ENCODE measurements at places on chromosomes 4 and X.
A peak's percentile ranks its signal among the peaks of the same experiment; 100 is the strongest.

DNA sequence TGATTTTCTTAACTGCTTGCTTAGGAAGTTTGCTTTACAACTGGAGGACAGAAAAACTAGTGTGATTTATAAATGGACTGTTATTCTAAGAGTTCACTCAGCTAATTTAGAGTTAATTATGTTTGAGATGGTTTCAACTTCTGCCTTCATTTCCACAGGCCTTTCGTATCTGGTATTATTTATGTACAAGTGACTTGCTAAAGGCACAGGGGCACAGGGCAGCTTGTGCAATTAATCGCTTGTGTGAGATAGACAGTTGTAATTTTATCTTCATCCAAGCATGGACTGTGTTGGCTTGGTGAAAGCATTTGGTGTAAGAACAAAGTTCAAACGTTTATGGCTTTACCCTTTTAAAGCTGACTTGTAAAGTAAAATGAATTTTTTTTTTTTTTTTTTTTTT is 38.3 kb downstream of the GPAT3 start:
- no peak for DNase-seq

DNA sequence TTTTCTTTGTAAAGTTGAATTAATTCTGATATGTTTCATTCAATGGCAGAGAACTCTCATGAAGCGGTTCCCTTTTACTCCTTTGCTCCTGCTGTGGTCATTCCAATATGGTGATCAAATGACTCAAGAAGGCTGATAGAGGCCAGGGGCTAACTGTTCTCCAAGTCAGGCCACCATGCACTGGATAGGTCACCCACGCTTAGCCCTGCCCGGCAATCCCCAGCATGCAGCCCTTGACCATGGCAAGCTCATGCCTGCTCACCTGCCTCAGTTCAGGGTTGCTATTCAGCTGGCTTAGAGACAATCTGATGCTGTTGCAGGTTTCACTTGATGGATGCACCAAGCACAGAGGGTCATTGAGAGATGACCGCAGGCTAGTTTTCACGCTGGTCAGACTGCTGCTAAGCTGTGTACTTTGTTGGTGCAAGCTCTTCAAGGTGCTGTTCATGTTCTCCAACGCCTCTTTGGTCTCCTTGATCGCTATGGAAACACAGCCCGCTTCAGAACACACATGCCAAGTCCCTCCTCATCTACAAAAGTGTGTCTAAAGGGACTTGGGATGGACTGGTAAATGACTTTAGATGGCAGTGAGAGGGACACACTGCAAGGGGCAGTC is 55.2 kb upstream of the FGFBP2 start:
- no peak for DNase-seq

DNA sequence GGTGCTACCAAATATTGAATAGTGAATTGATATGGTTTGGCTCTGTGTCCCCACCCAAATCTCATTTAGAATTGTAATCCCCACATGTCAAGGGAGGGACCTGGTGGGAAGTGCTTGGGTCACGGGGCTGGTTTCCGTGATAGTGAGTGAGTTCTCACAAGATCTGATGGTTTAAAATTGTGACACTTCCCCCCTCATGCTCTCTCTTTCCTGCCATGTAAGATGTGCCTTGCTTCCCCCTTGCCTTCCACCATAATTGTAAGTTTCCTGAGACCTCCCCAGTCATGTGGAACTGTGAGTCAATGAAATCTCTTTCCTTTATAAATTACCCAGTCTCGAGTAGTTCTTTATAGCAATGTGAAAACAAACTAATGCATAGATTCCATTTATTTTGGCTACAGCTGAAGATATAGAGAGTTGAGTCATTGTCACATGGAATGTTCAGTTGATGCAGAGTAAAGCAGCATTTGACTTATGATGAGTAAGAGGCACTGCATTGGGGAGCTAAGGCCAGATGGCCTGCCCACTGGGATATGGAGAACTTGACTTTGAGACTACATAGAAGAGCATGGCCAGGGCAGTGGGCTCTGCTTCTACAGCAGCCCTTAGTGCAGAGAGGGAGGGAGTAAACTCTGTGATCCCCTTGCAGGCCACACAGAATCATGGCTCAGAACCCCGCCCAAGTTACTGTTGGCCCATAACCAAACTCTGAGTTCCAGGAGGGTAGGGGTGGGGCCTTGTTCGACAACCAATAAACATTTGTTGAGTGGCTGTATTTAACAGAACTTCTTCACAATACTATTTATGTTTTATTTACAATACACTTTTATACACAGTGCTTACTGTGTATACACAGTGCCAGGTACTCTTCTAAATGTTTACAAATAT is 34.2 kb downstream of the RAI2 start:
- DNase-seq, result no peak

DNA sequence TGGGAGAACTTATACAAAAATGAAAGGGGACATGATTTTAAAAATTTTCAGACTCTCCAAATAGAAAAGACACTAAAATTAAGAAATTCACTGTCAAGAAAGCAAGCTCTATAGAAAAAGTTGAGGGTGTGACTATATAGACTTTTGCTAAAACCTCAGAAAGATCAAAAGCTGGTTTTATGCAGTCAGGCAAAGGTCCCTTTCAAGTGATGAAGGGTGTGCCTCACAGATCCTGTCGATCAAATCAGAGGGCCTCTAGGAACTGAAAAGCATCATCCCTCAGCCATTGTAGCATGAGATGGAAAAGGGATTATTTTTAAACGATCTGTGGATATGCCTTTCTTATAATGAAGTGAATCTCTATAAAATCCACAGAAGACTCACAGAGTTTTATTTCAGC is 116.5 kb downstream of the FAM13A start:
- no peak for DNase-seq

- DNase-seq, result peak; percentile 15
Measured at GRCh38 chr4:71553605-71554004, 214.8 kb downstream of the SLC4A4 start.

- DNase-seq, result no peak
Measured at GRCh38 chr4:156875055-156875454, 96.5 kb downstream of the PDGFC start.

DNA sequence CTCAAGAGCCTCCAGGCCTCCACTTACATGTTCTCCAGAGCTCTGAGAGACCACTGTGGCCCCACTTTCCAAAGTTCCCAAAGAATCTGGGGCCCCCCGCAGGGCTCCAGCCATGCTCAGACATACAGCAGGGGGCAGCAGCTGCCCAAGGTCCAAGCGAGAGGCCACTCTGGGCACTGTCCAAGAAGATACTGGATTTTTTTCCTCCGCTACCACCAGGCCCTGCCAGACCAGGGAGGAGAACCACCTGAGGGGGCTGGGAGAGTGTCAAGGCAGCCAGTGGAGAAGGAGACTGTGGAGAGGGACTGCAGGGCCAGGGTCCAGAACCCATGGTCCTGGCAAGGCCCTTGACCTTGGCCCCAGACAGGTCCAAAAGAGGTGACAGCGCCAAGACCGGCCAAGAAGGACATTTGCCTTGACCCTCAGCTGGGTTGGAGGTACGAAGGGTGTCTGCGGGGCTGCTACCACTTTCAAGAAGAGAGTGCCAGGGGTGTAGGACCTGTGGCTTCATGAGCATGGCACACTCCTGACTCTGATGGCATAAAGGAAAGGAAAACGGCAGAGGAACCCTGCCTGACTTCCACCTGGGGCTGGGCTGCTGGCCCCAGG is 5.3 kb downstream of the EMD start:
- no peak for DNase-seq
